Activated CD8-positive, alpha-beta memory T cell treated with anti-CD3 and anti-CD28 coated beads for 4 hours (primary cell): ENCODE measurements at places on chromosomes 3 and 15.

DNA sequence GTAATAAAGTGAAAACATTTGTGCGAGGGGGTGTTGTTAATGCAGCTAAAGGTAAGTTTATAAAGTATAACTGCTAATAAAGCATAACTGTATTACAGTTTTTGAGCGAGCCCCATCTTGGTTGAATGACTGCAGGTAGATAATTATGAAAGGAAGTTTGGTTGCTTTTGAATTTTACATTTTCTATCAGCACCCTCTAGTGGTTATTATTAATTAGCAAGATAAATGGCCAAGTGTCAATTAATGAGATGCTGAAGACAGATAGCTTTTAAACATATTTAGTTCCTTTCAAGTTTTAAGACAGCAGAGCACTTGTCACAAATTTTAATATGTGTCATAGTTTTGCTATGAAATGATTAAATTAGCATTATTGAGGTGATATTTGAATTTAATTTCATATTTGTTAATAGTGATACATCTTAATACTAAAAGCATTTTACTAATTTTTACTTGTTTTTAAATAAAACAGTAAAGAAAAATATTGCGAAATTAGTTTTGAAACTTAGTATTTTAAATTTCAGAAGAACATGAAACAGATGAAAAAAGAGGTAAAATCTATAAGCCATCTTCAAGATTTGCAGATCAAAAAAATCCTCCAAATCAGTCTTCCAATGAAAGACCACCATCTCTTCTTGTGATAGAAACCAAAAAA is 15.1 kb downstream of the U2SURP start:
- DNase-seq = no peak

DNA sequence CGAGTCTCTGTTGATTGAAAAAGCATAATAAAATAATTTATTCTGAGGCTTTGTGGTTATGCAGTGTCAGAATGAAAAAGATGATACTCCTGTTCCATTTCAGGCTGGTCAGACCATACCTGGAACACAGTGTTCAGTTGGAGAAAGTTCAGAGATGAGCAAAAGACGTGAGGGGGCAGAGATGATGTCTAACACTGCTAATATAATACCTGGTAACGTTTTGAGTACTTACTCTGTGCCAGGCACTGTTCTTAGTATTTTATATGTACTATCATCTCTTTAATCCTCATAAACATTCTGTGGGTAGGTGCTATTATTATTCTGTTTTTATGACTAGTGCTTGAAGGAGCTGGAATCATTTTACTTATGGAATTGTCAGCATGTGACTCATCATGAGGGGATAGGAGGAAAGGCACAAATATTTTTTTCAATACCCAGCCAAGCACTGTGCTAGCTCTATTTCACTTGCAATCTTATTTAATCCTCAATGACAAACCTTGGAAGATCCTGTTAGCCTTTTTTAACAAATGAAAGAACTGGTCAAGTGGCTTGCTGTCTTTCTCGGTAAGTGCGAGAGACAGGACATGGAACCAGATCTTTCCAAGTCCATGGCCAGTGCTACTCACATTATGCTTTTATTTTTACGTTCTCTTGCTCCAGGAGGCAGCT is 31.8 kb downstream of the IQGAP1 start:
- no peak for DNase-seq

- no peak for DNase-seq
These were observed 5.2 kb upstream of the VPS8 start for GRCh38 chr3:184806567-184807271.

- DNase-seq = no peak
These were observed 83.4 kb upstream of the MEX3B start for GRCh38 chr15:82129149-82129692.

DNA sequence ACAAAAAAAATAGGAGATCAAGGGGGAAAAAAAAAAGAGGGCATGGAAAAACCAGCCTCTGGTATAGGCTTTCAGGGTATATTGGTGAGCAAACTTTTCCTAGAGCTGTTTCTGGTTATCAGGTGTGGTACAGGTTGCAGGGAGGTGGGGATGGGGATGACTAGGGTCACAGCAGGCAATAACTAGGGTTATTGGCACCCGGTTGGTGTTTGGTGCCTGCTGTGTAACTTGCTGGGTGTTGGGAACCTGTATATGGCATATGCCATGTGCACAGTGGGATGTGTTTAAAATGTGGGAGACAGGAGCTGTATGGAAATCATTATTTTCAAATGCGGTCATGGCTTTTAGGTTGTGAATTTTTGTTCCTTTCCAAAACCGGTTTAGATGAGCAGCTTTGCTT is 119.2 kb downstream of the PTPRG start:
- no peak for DNase-seq
